ENCODE measurements at places on chromosomes 7 and 10.

DNA sequence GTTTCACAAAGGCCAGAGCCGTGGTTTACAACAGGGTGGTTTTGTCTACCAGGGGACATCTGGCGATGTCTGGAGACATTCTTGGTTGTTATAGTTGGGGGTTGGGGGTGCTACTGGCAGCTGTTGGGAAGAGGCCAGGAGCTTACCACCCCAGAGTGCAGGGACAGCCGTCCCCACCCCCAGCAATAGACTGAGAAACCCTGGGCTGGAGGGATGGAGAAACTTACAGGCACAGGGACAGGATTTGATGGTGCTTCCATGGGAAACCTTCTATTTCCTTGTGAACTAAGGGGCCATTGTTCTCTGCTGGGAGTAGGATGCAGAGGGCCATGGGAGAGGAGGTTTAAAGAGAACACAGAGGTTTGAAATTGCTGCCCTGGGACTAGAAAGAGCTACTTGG, 10.9 kb downstream of the ADCK2 start:
- DNase-seq = no peak

DNA sequence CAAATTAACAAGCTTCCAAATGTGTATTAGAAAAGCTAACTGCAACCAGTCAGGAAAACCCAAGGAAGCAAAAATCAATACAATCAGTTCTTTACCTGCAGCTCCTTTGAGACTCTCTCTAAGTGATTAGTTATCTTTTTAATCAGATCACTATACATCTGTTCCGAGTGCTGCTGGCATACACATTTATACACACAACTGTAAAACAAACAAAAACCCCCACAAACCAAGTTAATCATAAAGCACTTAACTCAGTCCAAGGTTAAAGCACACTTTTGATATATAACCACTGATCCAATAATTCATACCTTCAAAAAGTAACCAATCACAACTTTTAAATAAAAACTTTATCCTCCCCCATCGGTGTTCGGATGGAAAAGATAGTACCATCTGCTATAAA, 25.6 kb downstream of the CACUL1 start:
- DNase-seq = no peak

DNA sequence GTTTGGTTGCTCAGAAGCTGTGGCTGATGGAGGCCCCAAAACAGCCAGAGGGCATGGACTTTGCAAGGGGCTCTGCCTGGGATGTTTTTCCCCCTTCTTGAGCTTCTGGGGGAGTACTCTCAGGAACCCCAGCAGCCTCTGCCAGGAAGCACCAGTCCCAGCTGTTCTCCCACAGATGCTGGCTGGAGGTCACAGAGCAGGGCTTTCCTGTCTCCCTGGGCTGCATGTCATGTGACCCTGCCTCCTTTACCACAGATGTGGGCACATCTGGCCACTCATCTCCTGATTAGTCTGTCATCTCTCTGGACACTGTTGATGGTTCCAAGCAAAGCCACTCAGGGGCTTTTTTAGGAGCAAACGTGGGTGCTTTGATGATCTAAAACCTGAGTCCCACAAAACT, 136.7 kb downstream of the NEURL1 start:
- no peak for DNase-seq

- no peak for DNase-seq
These were observed 33.4 kb upstream of the HGF start for GRCh38 chr7:81803267-81803666.

All from NCI-H1092 (cell line).